ENCODE measurements at places on chromosomes 16 and 17.

DNA sequence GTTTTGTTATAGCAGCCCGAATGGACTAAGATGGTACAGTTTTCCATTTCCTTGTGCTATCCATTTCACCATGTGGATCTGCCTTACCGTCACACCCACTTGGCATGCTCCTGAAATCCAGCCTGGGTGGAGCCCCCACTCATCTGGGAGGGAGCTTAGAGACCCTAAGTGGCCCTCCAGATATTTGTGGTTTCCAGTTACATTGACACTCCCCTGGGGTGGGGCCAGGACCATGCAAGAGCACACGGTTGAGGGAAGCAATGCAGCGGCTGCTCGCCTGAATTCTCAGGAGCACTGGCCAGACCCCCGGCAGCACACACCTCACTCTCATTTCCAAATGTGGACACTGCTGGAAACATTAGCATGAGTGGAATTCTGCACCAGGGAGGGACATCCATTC is 231.1 kb downstream of the UTP18 start:
- no peak for DNase-seq

DNA sequence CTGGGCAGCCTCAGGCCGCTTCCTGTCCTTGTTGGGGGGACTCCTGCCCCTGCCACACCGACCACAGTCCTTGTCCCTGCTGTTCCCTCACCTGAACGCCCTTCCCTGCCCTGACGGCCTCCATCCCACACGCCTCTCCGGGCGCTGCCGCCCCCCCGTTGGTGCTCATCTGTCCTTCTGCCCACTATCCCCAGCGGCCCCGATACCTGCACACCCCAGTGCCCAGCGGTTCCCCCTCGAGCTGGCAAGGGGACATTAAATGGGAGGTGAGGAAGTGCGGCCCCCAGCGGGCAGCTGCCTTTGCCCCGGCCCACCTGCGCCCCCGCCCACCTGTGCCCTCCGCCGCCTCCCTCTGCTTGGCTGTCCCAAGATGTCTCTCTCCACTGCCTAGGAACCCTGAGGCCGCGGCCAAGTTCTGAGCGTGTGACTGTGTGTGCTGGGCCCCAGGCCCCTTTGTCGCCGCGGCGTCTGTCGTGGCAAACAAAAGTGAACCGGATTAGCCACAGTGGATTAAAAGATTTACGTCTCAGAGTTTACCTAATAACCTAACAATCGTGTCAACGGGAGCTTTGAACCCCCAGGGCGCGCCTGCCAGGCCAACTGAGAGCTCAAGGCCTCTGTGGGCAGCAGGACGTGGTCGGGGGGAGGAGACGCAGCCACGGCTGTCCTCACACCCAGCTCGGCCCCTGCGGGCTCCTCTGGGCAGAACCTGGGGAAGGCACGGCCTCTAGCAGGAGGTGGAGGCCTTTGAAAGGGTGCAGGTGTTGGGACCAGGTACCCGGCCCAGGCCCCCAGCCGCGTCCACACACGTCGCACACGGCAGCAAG is 7.6 kb upstream of the AXIN1 start:
- DNase-seq, result no peak

DNA sequence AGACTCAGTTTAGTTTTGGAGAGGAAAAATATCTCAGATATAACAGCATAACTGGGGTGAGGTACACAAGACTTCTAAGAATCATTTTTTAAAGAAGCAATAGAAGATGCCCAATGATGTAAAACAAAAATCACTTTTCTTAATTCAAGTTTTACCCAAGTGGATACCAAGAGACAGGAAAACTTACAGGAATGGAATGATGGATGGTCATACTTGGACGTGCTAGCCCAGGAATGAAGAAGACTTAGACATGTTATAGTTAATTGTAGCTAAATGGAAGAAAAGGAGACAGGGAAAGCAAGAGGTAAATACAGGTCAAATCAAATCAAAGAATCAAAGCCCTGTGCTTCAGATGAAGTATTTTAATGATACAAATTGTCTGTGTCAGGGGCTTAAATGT is 312.7 kb upstream of the KCNJ16 start:
- DNase-seq, result peak; percentile 48

GRCh38 chr16:85833219-85833920 is 33.9 kb downstream of the COX4I1 start:
- no peak for DNase-seq

DNA sequence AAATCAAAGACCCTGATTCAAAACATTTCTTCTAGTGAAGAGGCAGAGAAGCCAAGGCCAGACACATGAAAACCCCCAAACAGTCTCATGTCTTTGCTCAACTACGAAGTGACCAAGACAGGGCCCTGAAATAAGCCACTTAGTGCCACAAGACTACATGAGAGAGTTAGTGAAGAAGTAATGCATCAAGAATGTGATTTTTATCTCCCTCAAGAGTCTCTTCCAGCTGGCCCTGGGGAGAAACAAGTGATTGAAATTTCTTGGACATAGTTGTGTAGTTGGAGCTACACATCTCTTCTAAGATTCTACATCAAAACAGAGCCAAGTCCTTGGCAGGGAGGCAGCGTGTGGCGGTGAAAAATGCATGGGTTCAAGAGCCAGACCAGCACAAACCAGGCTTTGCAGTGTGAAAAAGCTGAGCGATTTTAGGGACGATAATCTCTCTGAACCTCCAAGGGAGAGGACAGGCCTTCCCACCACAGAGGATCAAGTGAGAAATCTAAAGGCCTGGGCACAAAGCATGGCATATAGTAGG is 30.6 kb downstream of the LYRM1 start:
- DNase-seq, result no peak

- peak; percentile 42 for DNase-seq
Measured at GRCh38 chr17:19727501-19728078, 11.2 kb upstream of the SLC47A2 start.

DNA sequence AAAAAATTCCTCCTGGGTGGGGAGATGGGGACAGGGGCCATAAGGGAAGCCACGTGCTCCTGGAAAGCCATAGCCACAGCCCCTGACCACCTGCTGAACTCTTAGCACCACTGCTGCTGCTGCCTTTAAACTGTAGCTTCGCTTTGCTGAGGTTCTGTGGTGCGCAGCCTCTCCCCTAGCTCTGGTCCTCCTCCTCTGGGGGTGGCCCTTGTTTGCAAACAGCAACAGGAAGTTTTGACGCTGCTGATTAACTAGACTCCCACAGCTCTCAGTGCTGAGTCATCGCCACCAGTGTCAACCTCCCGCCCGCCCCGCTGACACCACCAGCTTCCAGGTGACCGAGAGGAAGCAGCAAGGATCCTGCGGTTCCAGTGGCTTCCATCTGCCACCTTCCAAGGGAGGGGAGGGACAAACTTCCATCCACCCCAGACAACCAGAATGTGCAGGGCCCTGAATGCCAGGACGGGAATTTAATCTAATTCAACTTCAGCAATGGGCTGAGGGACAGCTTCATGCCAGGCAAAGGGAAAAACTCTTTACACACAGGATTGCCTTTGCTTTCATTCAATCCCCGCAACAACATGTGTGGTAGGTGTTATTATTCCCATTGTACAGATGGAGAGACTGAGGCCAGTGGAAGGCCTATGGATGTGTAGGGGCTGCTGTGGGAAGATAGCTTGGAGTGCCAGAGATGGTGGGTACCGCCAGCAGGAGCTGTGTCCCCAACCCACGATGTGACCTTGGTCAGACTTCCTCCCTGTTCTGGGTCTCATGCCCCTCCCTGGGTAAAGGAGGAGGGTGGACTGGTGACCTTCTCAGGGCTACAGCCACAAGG is 8.1 kb upstream of the KIFC3 start:
- peak; percentile 80 for DNase-seq

- no peak for DNase-seq
Measured at GRCh38 chr17:65193305-65193704, 56.1 kb downstream of the RGS9 start.

DNA sequence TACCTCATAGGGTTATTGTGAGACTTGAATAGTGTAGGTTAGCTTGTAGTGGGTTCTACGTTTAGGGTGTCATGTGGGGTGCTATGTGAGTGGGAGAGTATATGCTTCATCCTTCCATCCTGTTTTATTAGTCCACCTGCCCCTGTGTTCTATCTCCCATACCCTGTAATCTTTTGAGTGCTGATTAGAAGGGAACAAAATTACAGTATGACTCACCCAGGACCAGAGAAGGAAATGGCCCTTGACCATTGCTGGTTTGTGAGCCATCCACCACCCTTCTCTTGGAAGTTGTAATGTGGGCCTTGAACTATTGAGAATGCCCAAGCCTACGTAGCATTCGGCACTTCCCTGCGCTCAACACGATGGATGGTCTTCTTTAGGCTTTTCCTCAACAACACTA is 17.1 kb downstream of the SAP30BP start:
- peak; percentile 35 for DNase-seq

GRCh38 chr16:17334096-17334495 is 136.7 kb downstream of the XYLT1 start:
- peak; percentile 79 for DNase-seq

DNA sequence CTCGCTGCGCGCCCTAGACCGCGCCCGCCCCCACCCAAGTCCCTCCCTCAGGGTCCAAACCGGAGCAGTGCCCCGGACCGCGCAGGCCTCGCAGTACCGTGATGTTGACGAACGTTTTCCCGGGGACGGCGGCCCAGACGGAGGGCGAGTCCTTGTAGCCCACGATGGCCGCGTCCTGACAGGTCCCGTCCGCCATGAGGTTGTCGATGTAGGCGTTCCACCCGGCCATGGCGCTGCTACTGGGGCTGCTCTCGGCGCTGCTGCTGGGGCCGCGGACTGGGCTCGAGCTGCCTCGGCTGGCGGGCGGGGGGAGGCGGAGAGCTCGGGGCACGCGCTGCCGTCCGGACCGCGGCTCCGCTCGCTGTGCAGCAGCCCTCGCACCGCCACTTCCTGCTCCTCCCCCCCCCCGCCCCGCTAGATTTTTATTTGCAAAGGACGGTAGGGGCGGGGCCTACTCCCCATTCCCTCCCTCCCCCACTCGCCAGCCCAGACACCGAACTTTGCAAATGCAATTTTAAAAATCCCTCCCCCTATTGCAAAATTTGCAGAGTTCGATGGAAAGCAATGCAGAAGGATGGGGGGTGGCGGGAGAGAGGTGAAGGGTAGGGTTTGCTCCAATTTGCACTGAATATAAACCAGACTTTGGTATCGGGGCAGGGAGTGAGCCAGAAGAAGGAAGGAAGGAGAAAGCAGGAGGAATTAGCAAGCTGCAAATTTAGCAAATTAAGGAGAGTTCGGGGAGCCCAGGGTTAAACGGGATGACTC is at the start of gene PFN1:
TSS of gene PFN1 (minus strand) at position 365 of the 765 bp plus-strand sequence. CDS start at position 229, 136 bp downstream.
- peak; percentile 93 for DNase-seq

DNA sequence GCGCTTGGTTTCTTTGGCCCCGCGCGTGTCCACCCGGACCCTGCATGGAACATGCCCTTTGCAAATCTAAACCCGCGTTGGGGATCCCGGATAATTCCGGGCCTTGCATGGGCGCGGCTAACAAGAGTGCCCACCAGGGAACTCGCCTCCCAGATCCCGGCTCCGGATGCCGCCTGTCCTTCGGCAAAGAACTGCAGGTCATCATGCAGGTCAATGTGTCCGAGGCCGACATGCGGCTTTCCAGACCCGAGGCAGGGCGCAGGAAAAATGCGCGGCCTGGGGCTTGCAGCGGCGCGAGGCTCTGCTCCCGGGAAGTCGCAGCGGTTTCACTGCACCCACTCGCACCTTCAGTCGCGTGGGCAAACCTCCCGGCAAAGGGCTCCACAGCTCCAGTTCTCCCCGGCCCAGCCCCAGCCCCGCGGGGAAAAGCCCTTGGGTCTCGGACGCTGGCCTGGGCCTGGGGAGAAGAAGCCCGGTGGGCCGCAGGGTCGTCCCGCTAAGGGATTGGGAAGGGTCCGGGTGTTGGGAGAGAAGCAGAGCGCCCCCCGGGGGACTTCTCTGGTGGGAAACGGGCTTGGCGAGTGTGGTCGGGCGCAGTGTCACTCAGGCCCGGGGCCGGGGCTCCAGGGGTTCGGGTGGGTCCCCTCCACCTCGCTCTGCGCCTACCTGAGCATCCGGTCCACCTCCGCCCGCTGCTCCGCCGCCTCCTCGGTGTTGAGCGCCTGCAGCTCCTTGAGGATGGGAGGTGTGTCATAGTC is 805 bp downstream of the HNF1B start:
- no peak for DNase-seq

- peak; percentile 83 for DNase-seq
Measured at GRCh38 chr17:48484256-48484655, 46.6 kb downstream of the HOXB1 start.

GRCh38 chr17:29154516-29155226 is 25.5 kb downstream of the MYO18A start:
- DNase-seq, result no peak

GRCh38 chr17:4498461-4499397 is at the start of gene SPNS2:
Gene SPNS2 (plus strand): TSS chr17:4498881. CDS start chr17:4499048, 167 bp downstream.
- DNase-seq, result peak; percentile 13

GRCh38 chr17:48155889-48156611 is 48.5 kb downstream of the SNX11 start:
- no peak for DNase-seq

GRCh38 chr17:50191359-50192143 is 9.9 kb downstream of the COL1A1 start:
- DNase-seq, result no peak

DNA sequence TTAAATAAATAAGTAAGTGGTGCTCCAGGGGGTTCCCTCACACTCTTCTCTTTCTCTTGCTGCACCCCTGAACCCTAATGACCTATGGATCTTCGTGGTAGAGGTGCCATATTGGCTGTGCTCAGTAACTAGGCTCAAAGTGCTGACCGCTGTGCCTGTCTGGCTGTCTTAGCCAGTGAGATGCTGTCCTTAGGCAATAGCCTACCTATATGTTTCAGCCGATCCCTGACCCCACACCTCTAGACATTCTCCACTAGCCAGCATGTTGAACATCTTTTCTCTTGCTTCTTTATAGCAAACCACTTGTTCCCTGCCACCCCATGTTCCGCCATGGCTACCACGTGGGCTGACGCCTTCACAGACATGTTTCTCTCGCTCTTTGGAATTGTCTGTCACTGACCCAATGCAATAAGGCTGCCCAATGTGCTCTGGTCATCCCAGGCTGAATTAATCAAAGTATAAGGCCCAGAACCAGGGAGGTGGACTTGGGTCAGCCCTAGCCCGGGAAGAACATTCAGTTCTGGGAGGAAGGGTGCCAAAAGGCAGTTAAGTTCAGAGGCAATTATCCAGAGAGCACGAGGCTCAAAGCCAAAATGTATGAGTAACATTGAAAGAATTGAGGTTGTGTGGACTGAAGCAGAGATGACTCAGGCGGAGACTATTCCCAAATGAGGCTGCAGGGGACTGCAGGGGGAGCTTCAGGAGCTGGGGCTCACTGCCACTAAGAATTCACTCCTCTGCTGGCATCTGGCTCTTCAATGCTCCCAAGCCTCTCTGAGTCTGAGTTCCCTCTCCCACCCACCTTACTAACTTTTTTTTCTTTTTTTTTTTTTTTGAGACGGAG is 28.7 kb upstream of the TNRC6A start:
- DNase-seq, result peak; percentile 99

- DNase-seq, result no peak
Measured at GRCh38 chr16:52440248-52440647, 106.7 kb downstream of the TOX3 start.

DNA sequence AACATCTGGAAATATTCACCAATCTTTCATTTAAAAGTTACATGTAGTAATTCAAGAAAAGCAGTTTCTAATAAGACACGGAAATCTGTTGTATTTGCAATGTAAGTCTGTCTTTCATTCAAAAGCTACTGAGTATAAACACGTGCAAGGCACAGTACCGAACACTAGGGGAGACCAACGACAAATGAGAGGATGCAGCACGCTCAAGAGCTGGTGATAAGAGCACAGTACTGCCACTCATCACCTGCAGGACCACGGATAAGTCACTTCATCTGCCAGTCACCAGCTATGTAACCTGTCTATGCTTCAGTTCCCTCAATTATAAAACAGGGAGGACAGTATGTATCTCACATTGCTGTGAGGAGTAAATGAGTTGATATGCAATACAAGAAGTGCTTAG is 67.1 kb downstream of the CLEC18A start:
- peak; percentile 1 for DNase-seq
